Muscle of leg (tissue), 16 donors: ENCODE measurements at places on chromosomes 3 and 15. TPM values are rescaled to one million over a fixed set of nuclear protein-coding genes. Genes with fewer than 3 reads are reported as not detected.

Gene SIDT1
- 1.9 TPM for polyA plus RNA-seq

Gene MYLK
- polyA plus RNA-seq = 27.0 TPM

Gene MITF
- 7.4 TPM for polyA plus RNA-seq

Gene CCDC12
- 46.4 TPM for polyA plus RNA-seq

Gene DPPA2
- not detected for polyA plus RNA-seq

Gene GAP43
- 3.1 TPM for polyA plus RNA-seq

Gene PAQR9
- polyA plus RNA-seq = 0.08 TPM

Gene GOLGA6L10
- 2.2 TPM for polyA plus RNA-seq

Gene HRG
- polyA plus RNA-seq = 0.30 TPM

Gene IL5RA
- polyA plus RNA-seq = not detected

Gene RLBP1
- polyA plus RNA-seq = not detected

Gene UQCC5
- 10.3 TPM for polyA plus RNA-seq

Gene ERICH6
- not detected for polyA plus RNA-seq

Gene CLDN16
- polyA plus RNA-seq = 0.08 TPM
